ENCODE measurements at places on chromosomes 5 and 9. TPM values are rescaled to one million over a fixed set of nuclear protein-coding genes. Genes with fewer than 3 reads are reported as not detected.

The PDE8B gene
- total RNA-seq, result not detected

The TSC1 gene
- total RNA-seq, result 55.6 TPM

The CDHR2 gene
- not detected for total RNA-seq

The WDR38 gene
- not detected for total RNA-seq

The PLEKHG4B gene
- total RNA-seq, result 31.4 TPM

The PCDHA9 gene
- under 0.01 TPM for total RNA-seq

The SLC36A3 gene
- not detected for total RNA-seq

The RNF208 gene
- total RNA-seq, result not detected

The ESM1 gene
- total RNA-seq, result not detected

The ACSL6 gene
- total RNA-seq, result 0.39 TPM
